ENCODE measurements at places on chromosomes 3 and 15.
A peak's percentile ranks its signal among the peaks of the same experiment; 100 is the strongest.

GRCh38 chr15:35023804-35024203, 35.7 kb upstream of the ZNF770 start:
- DNase-seq: no peak

DNA sequence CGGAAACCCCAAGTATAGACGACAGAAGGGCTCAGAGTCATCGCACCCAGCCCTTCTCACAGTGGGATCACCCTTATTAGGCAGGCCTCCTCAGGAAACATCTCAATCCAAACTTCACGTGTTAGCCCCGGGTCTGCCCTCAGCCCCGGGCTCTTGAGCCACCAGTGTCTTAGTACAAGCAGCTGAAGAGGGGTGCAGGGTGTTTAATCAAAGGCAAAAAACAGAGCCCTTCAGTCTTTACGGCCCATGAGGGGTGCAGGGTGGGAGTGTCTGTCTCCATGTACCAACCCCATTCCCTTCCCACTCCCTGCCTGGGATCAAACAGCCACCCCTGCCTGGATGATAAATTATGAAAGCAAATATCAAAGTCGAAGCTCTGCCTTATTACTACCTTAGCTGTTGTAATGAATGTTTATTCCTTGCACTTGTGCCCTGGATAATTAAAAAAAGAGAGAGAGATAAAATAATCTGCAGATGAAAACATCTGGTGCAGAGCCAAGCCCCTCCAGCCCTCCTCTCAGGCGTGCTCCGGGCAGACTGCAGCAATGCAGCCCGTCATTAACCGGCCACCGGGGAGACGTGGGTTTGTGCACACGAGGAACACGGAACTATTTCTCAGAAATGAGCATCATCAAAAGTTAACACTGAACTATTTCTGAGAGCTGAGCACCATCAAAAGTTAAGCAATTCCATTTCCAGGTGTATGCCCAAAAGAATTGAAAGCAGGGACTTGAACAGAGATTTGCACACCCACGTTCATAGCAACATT, 64.5 kb downstream of the ADAMTS17 start:
- DNase-seq: no peak

- no peak for DNase-seq
Observed at GRCh38 chr3:65425880-65426279, 612.8 kb downstream of the MAGI1 start.

DNA sequence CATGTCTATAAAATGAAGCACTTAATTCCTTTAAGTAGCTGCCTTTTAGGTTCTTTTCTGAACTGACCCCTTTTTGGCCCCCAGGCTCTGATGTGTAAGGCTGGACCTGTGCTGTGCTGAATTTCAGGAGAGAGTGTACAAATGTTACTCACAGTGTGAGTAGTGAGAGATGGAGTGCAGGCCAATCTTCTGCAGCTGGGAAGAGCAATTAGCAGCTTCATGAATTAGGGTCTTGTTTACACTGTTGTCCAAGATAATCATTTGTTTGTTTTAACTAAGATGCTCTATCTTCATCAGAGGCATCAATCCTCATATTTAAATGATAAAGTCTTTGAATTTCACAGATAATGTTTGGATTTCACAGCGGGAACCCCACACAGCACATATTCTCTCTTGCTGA, 19.4 kb downstream of the ARPP21 start:
- DNase-seq: no peak

GRCh38 chr15:62482785-62483429, 317.8 kb upstream of the C2CD4B start:
- DNase-seq: peak; percentile 76

DNA sequence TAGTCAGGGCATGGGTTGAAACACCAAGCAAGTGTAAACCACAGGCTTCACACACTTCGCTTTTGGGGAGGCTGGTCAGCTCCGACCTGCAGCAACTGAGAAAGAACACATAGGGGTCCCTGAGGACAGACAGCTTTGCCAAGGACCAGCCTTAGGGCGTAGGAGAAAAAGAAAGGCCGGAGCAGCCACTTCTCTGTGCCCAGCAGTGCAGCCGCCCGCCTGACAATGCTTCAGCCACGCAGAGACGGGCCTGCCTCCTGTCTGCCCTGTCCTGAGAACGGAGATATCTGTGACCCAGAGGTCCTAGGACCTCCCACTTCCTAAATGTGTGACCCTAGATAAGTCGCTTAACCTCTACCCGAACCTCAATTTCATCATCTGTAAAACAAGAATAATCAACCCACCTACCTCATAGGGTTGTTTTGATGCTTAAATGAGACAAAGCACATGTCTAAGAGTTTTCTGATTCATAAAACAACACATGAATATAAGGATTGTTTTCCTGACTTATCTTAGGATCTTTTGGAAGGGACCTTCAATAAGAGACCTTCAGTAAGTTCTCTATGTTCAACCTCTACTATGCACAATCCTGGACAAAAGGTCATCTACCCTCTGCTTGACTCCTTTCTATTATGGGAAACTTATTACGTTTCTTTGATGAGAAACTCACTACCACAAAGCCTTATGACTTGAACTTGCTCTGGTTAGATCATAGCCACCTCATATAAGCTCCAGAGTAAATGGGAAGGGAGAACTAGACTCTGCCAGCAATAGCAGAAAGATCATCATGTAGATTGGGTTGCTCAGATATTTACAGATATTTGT, 32.9 kb upstream of the RFTN1 start:
- no peak for DNase-seq

DNA sequence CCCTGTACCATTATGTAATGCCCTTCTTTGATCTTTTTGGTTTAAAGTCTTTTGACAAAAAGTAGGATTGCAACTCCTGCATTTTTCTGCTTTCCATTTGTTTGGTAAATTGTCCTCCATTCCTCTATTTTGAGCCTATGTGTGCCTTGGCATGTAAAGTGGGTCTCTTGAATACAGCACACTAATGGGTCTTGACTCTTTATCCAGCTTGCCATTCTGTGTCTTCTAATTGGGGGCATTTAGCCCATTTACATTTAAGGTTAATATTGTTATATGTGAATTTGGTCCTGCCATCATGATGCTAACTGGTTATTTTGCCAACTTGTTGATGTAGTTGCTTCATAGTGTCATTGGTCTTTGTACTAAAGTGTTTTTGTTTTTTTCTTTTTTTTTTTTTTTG, 32.4 kb downstream of the CMC1 start:
- DNase-seq: no peak

GRCh38 chr15:94542391-94542790, 311.0 kb downstream of the MCTP2 start:
- DNase-seq: no peak

DNA sequence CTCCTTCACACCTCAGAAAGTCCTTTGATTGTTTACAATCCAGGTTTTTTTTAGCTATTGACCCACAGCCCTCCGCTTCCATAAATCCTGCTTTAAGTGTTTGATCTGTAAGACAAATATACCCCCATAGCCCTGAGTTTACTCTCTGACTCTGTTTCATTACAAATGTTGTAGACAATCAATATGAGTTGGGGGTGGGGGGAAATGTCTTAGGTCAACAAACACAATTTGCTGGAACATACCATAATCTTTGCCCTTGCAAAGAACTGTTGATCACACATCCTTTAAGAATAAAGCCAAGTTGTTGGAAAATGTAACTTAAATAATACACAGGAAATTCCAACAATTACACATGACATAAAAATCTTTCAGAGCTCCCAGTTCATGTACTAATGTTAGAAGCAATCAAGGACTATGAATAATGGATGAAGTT, 301.8 kb upstream of the SEMA6D start:
- no peak for DNase-seq

GRCh38 chr3:188926741-188927511, 244.8 kb upstream of the TPRG1 start:
- DNase-seq: no peak

- DNase-seq: no peak
Observed at GRCh38 chr15:95162967-95163531, 931.7 kb downstream of the MCTP2 start.

- DNase-seq: peak; percentile 42
Observed at GRCh38 chr3:127556565-127556964, 34.0 kb downstream of the TPRA1 start.

GRCh38 chr3:190169877-190170276, 49.2 kb upstream of the P3H2 start:
- DNase-seq: no peak

GRCh38 chr3:64895106-64895990, 207.5 kb upstream of the ADAMTS9 start:
- DNase-seq: no peak

DNA sequence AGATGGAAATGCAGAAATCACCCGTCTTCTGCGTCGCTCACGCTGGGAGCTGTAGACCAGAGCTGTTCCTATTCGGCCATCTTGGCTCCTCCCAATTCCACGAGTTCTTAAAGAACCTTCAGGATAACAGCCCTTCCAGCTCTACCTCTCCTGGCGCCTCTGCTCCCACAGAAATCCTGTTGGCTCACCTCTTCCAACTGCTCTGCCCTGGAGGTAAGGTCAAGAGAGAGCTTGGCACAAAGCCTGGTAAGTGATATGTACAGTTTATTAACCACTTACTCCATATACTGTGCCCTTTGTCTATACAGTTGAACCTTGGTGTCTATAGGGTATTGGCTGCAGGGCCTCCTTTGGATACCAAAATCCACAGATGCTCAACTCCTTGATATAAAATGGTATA, 17.8 kb upstream of the FGF12 start:
- no peak for DNase-seq

DNA sequence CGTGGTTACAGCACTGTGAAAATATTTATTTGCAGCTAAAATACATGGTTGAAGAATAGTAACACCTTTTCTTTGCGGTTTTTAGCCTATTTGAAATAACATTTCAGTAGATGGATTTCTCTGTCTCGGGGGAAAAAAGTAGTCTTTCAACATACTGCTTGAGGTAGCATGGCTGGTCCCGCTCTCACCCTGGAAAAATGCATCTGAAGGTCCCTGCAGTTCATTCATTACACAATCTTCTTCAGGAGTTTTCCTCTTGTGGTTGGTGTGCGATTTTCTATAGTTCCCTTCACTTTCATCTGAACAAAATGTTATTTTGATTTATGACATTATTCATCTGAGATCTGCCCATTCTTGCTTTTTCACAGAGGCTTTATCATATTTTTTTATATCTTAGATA, 75.9 kb downstream of the STRIT1 start:
- DNase-seq: no peak

GRCh38 chr15:47620960-47621681, 96.2 kb upstream of the SEMA6D start:
- DNase-seq: no peak

GRCh38 chr3:127427156-127427555, 139.3 kb upstream of the PRR20G start:
- DNase-seq: no peak

DNA sequence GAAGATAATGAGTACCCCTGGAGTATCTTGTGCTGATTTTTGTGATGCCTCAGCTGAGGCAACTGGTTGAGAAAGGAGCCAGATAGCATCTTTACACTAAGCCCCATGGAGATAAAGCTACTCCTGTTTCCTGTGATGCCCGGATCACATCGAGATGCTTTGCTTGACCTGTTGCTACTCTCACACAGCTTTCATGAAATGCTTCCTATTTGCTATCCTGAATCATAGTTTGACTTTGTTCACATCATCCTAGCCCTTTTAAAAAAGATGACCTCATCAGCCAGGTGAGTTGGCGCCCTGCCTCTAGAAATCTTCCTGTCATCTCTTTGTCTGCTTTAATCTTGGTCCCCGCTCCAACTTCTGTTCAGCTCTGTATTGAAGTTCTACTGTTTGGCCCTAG, 409.6 kb upstream of the TBL1XR1 start:
- DNase-seq: no peak

Data from WERI-Rb-1 (cell line).